Left lobe of liver (tissue), 2 donors: ENCODE measurements at places on chromosomes 2 and 18. TPM values are rescaled to one million over a fixed set of nuclear protein-coding genes. Genes with fewer than 3 reads are reported as not detected.

The DSG1 gene
- total RNA-seq, result 2.5 TPM

The SKA1 gene
- 0.15 TPM for total RNA-seq

The HAAO gene
- 188 TPM for total RNA-seq

The SNED1 gene
- 34.9 TPM for total RNA-seq

The HTR2B gene
- 0.35 TPM for total RNA-seq

The MPHOSPH10 gene
- total RNA-seq, result 12.5 TPM

The REG1B gene
- total RNA-seq, result 4.9 TPM

The STEAP3 gene
- total RNA-seq, result 120 TPM

The RIT2 gene
- total RNA-seq, result not detected

The SDC1 gene
- 537 TPM for total RNA-seq

The SKOR2 gene
- not detected for total RNA-seq

The KHK gene
- total RNA-seq, result 267 TPM

The RESP18 gene
- not detected for total RNA-seq

The TANC1 gene
- 5.0 TPM for total RNA-seq

The RPL31 gene
- total RNA-seq, result 410 TPM

The SLC38A11 gene
- 2.2 TPM for total RNA-seq

The NEMP2 gene
- 1.4 TPM for total RNA-seq

The SLC23A3 gene
- total RNA-seq, result 2.8 TPM

The NYAP2 gene
- total RNA-seq, result not detected

The IL1F10 gene
- total RNA-seq, result not detected

The CYP1B1 gene
- total RNA-seq, result 6.1 TPM

The FAM237A gene
- not detected for total RNA-seq

The IL1R1 gene
- total RNA-seq, result 39.0 TPM

The NDUFAF7 gene
- 8.4 TPM for total RNA-seq

The CD28 gene
- total RNA-seq, result 1.5 TPM

The PTPRM gene
- total RNA-seq, result 34.7 TPM

The KATNAL2 gene
- total RNA-seq, result 4.5 TPM

The MALT1 gene
- total RNA-seq, result 10.4 TPM

The WNT10A gene
- total RNA-seq, result not detected

The BOLL gene
- total RNA-seq, result not detected

The CCDC85A gene
- 0.08 TPM for total RNA-seq

The ATP8B1 gene
- 12.1 TPM for total RNA-seq

The SLC16A14 gene
- 1.6 TPM for total RNA-seq

The CABYR gene
- not detected for total RNA-seq

The ADRA2B gene
- total RNA-seq, result 11.4 TPM

The ASB18 gene
- total RNA-seq, result not detected

The RGPD4 gene
- total RNA-seq, result not detected

The LRP2 gene
- 0.91 TPM for total RNA-seq

The ABCB11 gene
- total RNA-seq, result 68.5 TPM

The ZNF2 gene
- total RNA-seq, result 1.7 TPM

The STRADB gene
- total RNA-seq, result 71.9 TPM

The SCN1A gene
- total RNA-seq, result 0.13 TPM

The GTF2A1L gene
- total RNA-seq, result not detected

The TMEM163 gene
- total RNA-seq, result 0.10 TPM

The C2orf92 gene
- total RNA-seq, result 11.7 TPM

The INPP5D gene
- total RNA-seq, result 5.0 TPM

The MOCOS gene
- 27.4 TPM for total RNA-seq

The IRS1 gene
- total RNA-seq, result 25.3 TPM

The FEZ2 gene
- 12.5 TPM for total RNA-seq
